Activated naive CD8-positive, alpha-beta T cell treated with anti-CD3 and anti-CD28 coated beads, Interleukin-2, amount 10 ng/mL, durations not matched to agents 7 days and 5 days (primary cell): ENCODE measurements at places on chromosomes 1 and 21. TPM values are rescaled to one million over a fixed set of nuclear protein-coding genes. Genes with fewer than 3 reads are reported as not detected.

Gene SPRR5
- not detected for total RNA-seq

Gene SLC2A1
- total RNA-seq: 80.8 TPM

Gene SERINC2
- not detected for total RNA-seq

Gene EXO1
- 29.0 TPM for total RNA-seq

DNA sequence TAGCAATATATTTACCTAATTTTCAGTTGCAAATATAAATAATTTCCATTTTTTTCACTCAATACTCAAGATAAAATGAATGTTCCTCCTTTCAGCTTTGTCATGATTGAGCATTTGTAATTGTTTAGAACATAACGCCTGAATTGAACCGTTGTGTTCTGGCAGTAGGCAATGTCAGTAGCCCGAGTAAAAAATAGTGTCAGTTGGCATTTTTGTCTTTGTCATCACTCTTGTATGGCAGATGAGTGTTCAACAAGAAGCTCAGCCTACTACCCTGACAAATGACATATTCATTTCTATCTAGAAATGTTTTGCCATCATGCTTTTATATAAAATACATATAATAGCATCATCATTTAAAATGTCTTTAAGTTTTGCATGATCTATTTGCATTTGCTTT, 691.4 kb upstream of the NCAM2 start:
- H3K27me3 ChIP-seq: no peaks in the 10 kb centered on the region
- no peak overlapping the region for H3K4me3 ChIP-seq
- no peaks in the 10 kb centered on the region for H3K36me3 ChIP-seq
- DNase-seq: no peak
- no peaks in the 10 kb centered on the region for H3K4me1 ChIP-seq

- peaks cover 5% of the 10 kb centered on the region for H3K4me1 ChIP-seq
- no peaks in the 10 kb centered on the region for H3K36me3 ChIP-seq
- H3K27me3 ChIP-seq: no peaks in the 10 kb centered on the region
- H3K27ac ChIP-seq: no peak overlapping the region
These were observed 266.3 kb downstream of the RHOU start for GRCh38 chr1:229001467-229002011.

Gene INKA2
- total RNA-seq: 2.0 TPM

DNA sequence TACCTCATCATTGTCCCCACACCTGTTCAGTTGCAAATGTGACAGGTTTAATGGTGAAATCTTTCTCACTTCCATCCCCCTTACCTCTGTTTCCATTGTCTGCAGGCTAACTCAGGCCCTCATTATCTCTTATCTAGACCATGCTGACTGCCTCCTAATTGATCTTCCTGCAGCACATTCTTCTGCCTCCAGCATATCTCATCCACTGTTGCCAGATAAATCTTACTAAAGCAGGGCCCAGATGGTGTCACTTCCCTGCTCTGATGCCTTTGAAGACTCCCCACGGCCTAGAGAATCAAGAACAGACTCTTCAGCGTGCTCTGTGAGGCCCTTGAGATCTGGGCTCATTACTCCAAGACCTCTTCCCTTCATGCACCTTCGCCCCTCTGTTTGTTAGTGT, 230.1 kb downstream of the DUSP10 start:
- DNase-seq: no peak
- H3K4me1 ChIP-seq: no peaks in the 10 kb centered on the region
- H3K4me3 ChIP-seq: no peak overlapping the region
- H3K36me3 ChIP-seq: no peaks in the 10 kb centered on the region
- H3K27ac ChIP-seq: no peak overlapping the region
